Stimulated activated CD4-positive, alpha-beta T cell treated with anti-CD3 and anti-CD28 coated beads, Interleukin-12 subunit alpha, Interleukin-12 subunit beta, amount 100 ng/mL, for 24 hours (primary cell): ENCODE measurements at places on chromosomes 1 and 21.

DNA sequence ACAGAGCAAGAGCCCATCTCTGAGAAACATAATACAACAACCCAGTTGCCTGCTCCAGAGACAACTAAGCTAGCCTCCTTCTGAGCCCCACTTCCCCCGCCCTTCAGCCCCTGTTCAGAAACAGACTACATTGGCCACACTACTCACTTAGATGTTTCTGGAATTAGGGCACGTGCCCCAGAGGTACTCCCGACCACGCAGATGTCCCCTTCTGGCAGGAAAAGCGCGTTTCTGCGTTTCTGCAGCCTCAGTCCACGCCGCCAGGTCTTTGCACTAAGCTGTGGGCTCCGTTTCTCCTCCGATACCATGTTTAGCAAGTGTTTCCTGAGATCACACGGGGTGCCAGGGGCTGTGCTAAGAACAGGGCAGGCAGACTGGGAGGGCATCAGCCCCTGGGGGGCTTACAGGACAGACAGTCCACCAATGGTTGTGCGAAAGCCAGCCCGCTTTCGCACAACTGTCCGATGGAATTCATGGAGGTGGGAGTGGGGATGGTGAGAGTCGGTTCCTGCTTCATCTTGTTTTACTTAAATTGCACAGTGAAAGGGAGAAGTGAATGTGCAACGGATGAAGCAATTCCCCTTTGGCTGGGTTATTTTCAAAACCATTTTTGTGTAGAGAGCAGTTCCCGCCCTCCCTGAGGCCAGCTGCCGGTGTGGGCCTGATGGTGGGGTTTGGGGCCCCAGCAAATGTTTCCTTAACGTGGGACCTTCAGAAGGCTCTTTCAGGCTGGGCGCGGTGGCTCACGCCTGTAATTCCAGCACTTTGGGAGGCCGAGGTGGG lies 2.7 kb downstream of the PIK3CD start:
- no peak for DNase-seq

- no peak for DNase-seq
Observed at GRCh38 chr1:81800695-81801650, at the start of gene ADGRL2. ADGRL2 (plus strand) TSS chr1:81800934; CDS start chr1:81836985, 36,051 bp downstream.

DNA sequence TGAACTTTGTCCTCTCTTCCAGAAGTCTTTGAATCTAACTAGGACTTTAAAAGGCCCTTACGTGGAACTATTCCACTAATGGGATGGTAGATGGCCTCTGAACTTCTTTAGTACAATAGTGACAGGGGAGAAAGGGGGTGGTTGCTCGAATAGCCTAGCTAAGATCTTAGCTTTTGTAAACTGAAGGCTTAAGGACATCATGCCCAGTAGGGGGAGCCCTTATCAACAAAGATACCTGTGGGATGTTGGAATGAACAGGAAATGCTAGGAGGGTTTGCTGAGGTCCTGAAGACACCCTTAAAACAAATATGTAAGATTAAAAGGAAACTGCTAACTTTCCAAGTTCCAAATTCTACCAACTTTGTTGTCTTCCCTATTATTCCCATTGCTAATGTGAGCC lies 33.2 kb downstream of the NHLH2 start:
- no peak for DNase-seq

DNA sequence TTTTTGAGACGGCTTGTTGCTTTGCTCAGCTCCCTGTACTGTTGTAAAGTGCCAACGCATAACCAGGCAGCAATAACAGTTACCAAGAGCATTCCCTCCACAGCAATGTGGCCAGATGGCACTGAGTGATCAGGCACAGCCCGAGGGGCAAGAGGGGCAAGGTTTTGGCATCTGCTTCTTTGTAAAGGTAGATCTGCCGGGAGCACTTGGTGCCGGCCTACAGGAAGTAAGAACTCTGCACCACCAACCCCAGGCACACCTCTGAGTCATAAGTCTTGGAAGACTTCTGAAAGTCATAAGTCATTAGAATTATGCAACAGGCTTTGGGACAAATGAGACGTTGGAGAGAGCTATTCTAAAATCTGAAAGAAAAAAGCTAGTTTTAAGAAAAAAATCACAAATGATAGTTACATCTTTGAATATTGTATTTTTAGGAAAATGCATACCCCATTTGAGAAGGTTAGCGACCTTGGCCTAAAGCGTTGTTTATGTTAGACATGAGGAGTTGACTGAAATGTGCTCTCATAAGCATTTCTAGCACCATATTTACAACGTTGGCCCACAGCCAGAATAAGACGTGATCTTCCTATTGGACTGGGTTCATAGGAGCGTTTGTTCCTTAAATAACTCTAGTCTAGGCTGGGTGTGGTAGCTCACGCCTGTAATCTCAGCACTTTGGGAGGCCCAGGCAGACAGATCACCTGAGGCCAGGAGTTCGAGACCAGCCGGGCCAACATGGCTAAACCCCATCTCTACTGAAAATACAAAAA lies 37.7 kb upstream of the MAP10 start:
- no peak for DNase-seq

GRCh38 chr1:110008971-110009565 lies 24.5 kb downstream of the AHCYL1 start:
- DNase-seq: no peak

GRCh38 chr1:6484826-6485167 lies 6.7 kb downstream of the PLEKHG5 start:
- no peak for DNase-seq

DNA sequence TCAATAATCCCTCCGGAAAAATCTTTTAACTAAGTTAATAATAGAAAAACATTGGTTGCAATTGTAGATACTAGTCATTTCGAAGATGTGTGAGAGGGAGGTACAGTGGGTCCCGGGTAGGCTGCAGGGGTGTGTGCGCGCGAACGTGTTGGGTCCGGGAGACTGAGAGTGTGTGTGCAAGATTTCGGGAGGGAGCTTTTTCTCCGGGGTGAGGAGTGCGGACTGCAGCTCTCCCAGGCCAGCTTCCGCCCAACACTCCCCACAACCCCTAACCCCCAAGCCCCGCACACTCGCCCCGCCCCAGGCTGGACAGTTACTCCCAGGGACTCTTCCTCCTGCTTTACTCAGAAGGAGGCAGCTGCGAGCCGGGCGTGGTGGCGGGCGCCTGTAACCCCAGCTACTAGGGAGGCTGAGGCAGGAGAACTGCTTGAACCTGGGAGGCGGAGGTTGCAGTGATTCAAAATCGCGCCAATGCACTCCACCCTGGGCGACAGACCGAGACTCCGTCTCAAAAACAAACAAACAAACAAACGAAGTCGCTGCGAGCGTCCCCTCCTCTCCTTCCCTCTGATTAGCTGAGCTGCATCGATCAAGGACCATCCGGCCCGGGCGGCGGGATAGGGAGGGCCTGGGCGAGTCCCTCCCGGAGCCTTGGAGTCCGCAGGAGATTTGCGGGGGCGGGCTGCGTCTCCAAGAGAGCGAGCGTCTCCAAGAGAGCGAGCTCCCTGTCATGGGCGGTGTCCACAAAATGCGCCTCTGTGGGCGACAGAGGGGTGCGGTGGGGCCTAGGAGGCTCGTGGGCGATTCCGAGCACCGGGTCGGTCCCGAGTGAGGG lies 28.3 kb upstream of the PPM1J start:
- no peak for DNase-seq

DNA sequence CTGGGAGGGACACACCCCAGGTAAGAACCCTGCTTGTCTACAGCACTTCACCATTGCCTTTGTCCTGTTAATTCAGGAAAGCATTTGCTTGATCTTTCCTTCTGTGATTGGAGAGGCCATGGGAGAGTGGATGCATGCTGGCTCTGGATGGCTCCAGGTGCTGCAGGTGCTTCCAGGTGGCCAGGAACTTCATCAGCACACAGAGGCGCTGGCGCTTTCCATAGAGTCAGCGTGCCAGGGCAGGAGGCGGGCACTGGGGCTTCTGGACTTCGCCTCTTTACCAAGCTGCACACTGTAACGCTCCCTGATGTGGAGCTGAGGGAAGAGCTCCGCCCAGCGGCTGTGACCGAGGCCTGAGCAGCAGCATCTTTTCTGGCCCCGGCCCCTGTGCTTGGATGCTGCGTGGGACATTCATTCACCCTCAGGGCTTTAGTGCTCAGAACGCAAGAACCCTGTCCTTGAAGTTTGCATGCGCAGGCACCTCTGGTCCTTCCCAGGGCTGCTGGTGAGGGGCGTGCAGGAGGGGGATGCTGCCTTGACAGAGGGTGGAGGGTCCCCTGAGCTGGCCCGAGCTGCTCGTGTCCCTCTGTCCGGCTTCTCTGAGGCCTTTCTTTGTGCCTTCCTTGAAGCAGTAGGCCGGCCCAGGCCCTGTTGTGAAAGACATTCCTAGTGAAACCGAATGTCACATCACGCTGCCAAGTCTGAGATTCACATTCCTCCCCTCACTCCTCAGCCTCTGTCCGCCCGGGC lies 1.6 kb upstream of the MX2 start:
- DNase-seq: no peak

DNA sequence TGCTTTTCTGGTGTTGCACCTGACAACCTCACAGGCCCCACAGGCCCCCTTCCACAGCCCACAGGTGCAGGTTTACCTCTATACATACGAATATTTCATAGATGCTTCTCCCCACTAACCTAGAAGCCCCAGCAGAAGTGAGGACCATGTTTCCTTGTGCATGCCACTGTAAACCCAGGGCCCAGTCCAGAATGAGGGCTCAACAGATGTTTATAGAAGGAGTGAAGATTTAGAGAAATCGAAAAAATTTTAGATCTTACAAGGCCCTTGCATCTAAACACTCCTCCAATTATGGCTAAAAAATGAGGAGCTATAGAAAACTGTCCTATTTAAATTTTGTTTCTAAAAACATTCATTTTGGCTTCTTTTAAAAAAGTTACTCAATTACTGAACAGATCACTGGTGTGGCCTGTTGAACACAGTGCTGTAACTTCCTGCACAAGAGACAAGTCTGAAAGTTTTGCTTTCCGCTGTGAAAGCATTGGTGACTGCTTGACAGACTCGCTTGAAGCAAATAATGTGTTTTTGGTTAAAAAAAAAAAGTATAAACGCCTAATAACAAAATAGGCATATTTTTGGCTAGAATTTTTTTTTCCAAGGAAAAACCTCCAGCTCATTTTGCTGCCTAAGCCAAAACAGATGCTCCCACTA lies 1.2 kb downstream of the ABCB10 start:
- DNase-seq: no peak

GRCh38 chr1:46453449-46453848 lies 36.2 kb upstream of the DMBX1 start:
- no peak for DNase-seq

DNA sequence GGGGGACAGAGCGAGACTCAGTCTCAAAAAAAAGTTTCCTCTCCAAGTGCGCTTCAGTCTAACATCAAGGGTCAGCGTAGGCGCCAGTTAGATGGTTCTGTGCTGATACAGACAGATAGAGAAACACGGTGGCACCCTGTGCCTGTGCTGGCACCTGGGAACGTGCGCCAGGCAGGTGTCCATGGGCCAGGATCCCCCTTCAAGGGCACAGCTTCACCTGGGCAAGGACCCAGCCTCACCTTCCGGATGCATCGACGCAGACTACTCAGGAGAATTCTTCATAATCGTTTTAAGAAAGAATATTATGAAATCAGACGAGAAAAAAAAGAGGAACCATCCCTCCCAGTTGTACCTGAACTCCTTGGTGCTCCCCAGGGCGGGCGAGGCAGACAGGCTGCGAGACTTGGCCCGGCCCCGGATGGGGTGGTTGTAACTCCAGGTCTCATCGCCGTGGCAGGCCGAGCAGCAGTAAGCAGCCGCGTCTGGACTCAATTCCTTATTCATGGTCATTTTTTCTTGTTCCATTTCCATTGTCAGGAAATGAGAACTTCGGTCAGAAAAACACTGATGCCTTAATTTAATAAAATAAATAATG lies 13.3 kb downstream of the NADK start:
- no peak for DNase-seq

- no peak for DNase-seq
Observed at GRCh38 chr1:223290397-223290796, 73.6 kb downstream of the SUSD4 start.

- no peak for DNase-seq
Observed at GRCh38 chr1:116581323-116581885, 10.6 kb upstream of the CD58 start.

GRCh38 chr21:45225041-45225740 lies 62.5 kb downstream of the POFUT2 start:
- no peak for DNase-seq

DNA sequence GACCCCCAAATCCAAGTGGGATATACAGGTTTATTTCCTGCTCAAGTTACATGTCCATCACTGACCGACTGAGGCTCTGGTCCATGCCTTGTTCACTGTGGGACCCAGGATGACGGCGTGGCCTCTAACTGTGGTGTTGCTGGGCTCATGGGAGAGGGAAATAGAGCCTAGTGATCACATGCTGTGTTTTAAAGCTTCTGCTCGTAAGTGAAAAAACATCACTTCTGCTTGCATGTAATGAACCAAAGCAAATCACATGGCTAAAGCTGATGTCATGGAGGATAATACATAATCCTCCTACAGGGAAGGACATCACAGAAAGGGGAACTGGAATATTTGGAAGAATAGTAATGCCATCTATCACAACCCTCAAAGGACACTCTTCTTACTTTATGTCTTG lies 107.6 kb downstream of the FASLG start:
- no peak for DNase-seq

- no peak for DNase-seq
Observed at GRCh38 chr1:23408797-23409290, 15.7 kb downstream of the TCEA3 start.
